ENCODE measurements at places on chromosomes 13 and 19. TPM values are rescaled to one million over a fixed set of nuclear protein-coding genes. Genes with fewer than 3 reads are reported as not detected.
A peak's percentile ranks its signal among the peaks of the same experiment; 100 is the strongest.

DNA sequence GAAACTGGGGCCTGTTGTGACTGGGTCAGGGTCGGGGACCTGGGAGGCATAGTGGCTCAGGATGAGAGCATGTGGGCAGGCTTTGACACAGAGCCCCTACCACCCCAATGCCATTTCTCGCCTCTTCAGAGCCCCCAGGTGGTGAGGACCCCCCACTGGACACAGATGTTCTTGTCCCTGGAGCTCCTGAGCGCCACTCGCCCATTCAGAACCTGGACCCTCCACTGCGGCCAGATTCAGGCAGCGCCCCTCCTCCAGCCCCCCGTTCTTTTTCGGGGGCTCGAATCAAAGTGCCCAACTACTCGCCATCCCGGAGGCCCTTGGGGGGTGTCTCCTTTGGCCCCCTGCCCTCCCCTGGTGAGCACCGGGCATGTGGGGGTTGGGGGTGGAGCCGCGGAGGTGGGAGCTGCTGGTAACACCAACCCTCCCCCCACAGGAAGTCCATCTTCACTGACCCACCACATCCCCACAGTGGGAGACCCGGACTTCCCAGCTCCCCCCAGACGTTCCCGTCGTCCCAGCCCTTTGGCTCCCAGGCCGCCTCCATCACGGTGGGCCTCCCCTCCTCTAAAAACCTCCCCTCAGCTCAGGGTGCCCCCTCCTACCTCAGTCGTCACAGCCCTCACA, 10.4 kb downstream of the IGFLR1 start:
- no peaks in the 10 kb centered on the region for H3K4me1 ChIP-seq
- H3K27ac ChIP-seq, result no peak overlapping the region
- no peak overlapping the region for H3K4me3 ChIP-seq
- no peak for DNase-seq
- no peaks in the 10 kb centered on the region for H3K27me3 ChIP-seq

DNA sequence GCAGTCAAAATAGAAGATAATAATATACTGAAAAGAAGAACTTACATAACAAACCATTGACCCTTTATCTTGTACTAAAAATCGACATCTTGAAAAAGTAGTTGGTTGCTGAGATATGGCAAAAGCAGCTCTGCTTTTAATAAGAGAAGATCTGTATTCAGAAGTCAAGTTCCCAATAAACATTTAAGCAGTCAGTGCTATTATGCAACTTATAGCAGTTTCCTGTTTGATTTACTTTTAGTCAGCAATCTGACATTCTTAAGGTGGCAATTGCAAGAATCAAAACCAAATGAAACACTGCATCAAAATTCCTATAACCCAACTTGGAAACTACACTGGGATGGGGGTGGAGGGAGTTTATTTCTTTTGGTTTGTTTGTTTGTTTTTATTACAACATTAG, 165.5 kb downstream of the TBC1D4 start:
- DNase-seq, result no peak
- H3K27me3 ChIP-seq, result no peaks in the 10 kb centered on the region
- no peaks in the 10 kb centered on the region for H3K4me1 ChIP-seq
- no peak overlapping the region for H3K27ac ChIP-seq

GRCh38 chr19:38003438-38004185, 96.6 kb downstream of the SIPA1L3 start:
- H3K4me3 ChIP-seq, result no peak overlapping the region
- no peaks in the 10 kb centered on the region for H3K27me3 ChIP-seq
- no peaks in the 10 kb centered on the region for H3K36me3 ChIP-seq
- H3K27ac ChIP-seq, result no peak overlapping the region

GRCh38 chr13:68056816-68057710, 826.9 kb upstream of the PCDH9 start:
- no peaks in the 10 kb centered on the region for H3K27me3 ChIP-seq
- no peaks in the 10 kb centered on the region for H3K36me3 ChIP-seq
- no peak overlapping the region for H3K27ac ChIP-seq
- DNase-seq, result peak; percentile 45

GRCh38 chr13:109655206-109655600, 131.2 kb downstream of the IRS2 start:
- DNase-seq, result no peak
- H3K4me1 ChIP-seq, result no peaks in the 10 kb centered on the region
- H3K4me3 ChIP-seq, result no peak overlapping the region
- no peak overlapping the region for H3K27ac ChIP-seq
- H3K27me3 ChIP-seq, result no peaks in the 10 kb centered on the region

Gene PRSS57
- total RNA-seq, result not detected

Measured in HepG2 (cell line).